SIG-M5 (cell line): ENCODE measurements at places on chromosomes 6 and 20.

- DNase-seq: no peak
Measured at GRCh38 chr20:5073660-5074231, 46.0 kb downstream of the PCNA start.

GRCh38 chr20:11108102-11108810, 434.5 kb upstream of the JAG1 start:
- DNase-seq: no peak

DNA sequence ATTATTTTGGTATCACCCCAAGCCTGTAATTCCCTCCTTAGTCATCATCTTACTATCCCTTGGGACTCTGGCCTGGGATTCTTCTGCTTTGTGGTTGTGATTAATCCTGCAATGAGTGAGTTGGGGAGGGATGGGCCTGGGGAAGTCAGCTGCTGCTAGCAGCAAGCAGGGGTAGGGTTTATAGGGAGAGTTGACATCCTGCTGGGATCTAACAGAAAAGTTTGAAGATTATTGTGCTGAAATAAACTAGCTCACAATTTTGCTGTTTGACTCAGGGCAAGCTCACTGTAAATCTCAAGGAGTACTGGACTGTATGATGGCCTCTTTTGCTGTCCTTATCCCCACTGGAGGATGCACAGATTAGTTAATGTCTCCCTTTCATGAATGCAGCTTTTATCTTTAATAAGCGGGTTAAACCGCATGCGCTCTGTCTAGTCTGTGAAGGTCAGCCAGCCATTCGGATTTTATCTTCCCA, 83.4 kb downstream of the JARID2 start:
- no peak for DNase-seq

- DNase-seq: no peak
Measured at GRCh38 chr6:44156494-44157151, 2.0 kb upstream of the CAPN11 start.

GRCh38 chr20:63071541-63072181, 64.9 kb upstream of the BHLHE23 start:
- DNase-seq: no peak

- no peak for DNase-seq
Measured at GRCh38 chr6:83307849-83308248, 114.7 kb downstream of the RWDD2A start.

- no peak for DNase-seq
Measured at GRCh38 chr6:125954735-125955339, 1.7 kb upstream of the HINT3 start.

- DNase-seq: no peak
Measured at GRCh38 chr6:149766156-149766769, 16.7 kb downstream of the PCMT1 start.

GRCh38 chr20:22681591-22682248, 97.3 kb upstream of the FOXA2 start:
- DNase-seq: no peak

- no peak for DNase-seq
Measured at GRCh38 chr6:128710315-128710714, 172.6 kb upstream of the LAMA2 start.

DNA sequence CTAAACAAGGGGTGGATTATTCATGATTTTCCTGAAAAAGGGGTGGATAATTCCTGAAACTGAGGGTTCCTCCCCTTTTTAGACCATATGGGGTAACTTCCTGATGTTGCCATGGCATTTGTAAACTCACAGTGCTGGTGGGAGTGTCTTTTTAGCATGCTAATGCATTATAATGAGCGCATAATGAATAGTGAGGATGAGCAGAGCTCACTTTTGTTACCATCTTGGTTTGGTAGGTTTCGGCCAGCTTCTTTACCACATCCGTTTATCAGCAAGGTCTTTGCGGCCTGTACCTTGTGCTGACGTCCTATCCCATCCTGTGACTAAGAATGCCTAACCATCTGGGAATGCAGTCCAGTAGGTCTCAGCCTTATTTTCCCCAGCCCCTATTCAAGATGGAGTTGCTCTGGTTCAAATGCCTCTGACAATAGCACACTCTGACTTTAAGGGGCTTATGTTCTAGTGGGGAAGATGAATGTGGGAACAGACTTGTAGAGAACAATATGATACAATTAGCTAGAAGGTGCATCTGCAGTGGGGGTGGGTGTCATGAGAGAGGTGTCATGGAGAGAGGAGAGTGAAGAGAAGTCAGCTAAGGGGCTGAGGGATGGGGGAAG, 4.2 kb upstream of the GPR31 start:
- no peak for DNase-seq

- no peak for DNase-seq
Measured at GRCh38 chr6:158631678-158632537, 12.6 kb downstream of the DYNLT1 start.

GRCh38 chr6:90338409-90338808, 41.8 kb upstream of the BACH2 start:
- no peak for DNase-seq

DNA sequence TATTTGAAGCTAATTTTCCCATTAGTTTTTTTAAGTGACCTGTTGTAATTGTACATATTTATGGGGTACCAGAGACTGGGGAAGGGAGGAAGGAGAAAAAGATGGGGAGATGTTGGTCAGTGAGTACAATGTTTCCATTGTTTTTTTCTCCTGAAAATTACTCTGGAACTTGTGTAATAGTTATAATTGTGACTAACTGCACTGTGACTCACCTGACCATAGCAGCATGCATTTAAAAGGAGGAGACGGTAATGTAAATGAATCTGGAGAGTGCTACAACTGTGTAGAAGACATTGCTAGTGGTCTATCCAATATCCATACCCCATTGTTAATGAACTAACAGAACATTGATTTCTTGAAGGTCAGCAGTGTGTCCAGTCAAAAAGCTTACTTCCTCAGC, 133.4 kb downstream of the RFPL4B start:
- DNase-seq: no peak

DNA sequence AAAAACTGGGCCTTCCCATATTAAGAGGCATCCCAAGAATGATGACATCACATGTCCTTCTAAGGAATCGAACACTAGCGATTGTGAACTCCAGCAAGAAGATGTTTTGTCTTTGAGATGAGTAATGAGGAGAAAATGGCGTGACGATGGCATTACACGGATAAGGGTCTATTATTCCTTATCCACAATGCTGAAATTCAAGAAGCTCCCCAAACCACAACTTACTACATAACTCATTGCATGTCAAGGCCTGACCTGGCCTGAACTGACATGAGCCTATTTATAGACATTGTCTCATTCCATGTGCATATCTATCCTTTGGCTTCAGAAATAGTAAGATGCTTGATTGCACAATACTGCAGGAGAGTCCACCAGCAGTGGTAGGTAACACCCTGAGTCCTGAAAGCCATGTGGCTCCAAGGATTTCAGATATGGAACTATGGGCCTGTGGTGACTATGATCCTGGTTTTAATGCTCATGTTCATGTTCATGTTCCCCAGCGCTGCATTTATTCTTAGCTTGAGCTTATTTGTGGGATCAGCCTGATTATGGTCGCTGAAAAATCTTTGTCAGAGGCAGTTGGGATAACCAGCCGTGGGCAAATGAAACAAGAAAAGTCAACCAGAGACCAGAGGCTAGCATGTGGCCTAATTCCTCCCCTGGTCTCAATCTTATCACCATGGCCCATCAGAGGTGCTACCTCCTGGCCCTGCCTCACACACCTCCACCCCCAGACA, 183.2 kb upstream of the JARID2 start:
- peak; percentile 43 for DNase-seq

DNA sequence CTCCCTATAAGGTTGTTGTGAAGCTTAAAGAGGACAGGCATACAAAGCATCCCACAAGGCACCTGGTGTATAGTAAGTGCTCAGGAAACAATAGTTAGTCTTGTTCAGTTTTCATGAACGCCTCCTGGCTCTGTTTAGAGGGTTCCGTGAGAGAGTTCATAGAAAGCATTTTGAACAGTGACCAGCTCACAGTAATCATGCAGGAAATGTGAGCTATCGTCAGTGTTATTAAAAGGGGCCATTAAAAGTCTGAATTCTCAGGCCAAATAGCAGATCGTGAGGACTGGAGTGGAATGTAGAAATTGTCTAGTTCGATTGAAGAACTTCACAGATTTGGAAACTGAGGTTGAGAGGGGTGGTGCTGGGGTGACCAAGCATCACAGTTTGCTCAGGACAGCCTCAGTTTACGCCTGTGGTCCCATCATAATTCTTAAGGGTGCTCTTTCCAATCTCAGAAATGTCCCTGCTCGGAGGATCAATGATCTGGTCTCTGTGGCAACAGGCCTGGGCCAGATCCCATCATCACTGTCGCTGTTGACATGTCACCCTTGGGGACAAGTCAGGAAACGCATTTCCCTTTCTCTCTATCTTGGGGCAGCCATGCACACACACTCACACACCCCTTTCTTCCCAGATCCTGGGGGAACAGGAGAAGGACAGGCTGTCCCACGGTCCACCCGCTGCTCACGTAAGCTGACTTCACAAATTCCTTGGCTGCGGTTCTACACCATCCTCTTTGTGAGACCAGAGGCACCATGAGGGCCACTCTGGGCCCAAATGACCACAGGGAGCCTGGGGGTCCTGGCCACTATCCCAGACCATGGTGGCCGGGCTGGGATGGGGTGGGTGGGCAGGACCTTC, 7.2 kb downstream of the TGM2 start:
- DNase-seq: no peak

DNA sequence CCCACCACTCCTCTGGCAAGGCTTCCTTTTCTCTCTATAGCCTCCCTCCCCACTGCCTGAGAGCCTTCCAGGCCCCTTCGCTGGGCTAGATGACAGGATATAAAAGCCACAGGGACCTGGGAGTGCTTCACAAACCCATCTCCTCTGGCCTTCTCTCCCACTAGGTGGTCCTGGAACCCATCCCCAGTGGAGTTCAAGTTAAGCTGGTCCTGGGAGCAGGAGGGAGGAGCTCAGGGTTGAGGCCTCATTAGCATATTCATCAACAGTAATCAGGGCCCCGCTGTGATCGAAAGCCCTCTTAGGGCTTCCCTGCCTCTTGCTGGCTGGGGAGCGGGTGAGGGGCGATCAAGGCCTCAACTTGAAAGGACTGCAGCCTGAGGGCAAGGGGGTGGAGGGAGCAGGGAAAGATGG, 9.1 kb downstream of the EBF4 start:
- no peak for DNase-seq

DNA sequence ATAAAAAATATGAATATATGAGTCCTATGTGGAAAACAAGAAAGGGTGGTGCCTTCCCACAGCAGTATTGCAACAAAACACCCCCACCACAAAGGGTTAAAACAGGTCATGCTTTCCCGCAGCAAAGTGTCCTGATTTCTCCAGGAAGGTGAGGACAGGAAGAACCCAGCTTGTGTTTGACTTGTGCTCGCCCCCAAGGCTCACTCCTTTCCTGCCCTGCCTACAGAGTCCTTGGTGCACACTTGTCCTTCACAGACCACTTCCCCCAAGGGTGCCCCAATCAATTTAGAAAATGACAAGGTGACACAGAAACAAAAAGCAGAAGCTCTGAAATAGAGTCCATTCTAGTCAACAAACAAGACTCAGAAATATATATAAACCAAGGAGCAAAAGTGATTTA, 237.4 kb downstream of the PTPRK start:
- DNase-seq: no peak

GRCh38 chr6:40482532-40482931, 104.6 kb downstream of the LRFN2 start:
- DNase-seq: no peak

DNA sequence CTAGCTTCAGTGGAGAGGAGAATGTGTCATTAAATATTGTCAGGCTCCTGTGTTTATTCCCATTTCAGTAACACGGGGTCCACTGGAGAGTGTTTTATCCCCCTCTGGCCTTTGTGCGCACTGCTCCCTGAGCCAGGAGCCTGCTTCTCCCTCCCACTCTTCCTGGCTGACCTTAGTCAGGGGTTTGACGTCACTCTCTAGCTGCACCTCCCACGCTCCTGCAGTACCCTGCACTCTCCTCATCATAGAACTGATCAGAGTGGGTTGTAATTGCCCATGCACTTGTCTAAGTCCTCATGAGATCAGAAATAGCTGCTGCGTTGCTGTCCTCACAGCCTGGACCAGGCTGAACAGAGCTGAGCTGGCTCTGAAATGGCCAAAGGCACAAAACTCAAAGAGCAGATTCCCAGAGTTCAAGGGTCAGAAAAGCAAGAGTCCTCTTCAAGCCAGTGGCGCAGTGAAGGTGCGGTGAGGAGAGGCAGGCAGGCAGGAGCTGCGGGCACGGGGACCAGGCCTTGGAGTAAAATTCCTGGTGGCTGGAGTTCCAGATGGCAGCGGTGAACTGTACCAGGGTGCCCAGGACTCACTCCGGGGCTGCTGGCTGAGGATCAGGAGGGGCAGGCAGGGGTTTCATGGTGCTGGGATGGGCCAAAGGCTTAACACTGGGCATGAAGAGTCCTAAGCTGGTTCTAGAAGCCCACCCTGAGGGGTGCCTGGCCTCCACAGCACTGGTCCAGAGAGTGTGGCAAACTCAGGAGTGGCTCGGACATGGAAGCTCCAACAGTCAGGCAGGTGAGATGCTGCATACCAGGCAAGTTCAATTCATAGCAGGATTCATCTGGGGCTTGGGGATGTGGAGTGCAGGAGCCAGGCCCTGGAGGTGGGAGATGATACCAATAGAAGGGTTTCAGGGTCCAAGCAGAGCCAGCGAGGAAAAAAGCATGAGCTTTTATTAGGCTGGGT, 170.9 kb downstream of the SCP2D1 start:
- no peak for DNase-seq

DNA sequence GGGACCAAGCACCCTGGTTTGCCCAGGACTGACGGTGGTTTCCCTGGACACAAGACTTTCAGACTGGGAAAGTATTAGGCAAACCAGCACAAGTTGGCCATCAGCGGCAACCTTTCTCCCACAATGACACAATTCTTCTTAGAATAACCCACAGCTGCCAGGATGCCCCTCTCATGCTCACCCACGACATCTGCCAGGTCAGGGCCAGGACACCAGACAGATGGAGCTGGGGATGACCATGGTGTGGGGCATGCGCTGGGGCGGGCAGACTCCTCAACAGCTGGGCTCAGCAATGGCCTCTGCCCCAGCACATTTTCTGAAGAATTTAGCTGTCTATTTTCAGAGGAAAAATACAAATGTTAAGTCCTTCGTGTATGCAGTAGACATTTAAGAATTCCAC, 226.4 kb downstream of the FNDC1 start:
- no peak for DNase-seq

GRCh38 chr20:22453244-22454080, 130.9 kb downstream of the FOXA2 start:
- no peak for DNase-seq
